ENCODE measurements at places on chromosomes 3 and 15. TPM values are rescaled to one million over a fixed set of nuclear protein-coding genes. Genes with fewer than 3 reads are reported as not detected.

The TMC3 gene
- not detected for total RNA-seq

DNA sequence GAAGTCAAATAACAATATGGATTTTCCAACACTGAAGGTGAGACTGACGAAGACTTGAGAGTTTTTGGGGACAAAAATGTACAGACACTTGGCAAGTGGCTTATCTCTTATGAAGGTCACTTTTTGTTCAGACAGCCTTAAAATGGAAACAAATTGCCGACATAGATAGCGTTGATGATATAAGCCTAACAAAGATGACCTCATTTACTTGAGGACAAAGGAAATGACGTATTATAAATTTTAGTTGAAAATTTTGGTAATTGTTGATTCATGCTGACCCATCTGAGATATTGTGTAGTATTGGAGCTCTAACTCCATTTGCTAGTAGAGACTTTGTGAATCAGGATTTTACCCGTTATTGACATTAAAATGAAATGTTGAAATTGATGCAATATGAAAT is 168.3 kb downstream of the SPATA16 start:
- no peak for DNase-seq

The BLM gene
- total RNA-seq, result 1.6 TPM

- DNase-seq, result no peak
Measured at GRCh38 chr3:51702156-51702555, 4.7 kb upstream of the GRM2 start.

DNA sequence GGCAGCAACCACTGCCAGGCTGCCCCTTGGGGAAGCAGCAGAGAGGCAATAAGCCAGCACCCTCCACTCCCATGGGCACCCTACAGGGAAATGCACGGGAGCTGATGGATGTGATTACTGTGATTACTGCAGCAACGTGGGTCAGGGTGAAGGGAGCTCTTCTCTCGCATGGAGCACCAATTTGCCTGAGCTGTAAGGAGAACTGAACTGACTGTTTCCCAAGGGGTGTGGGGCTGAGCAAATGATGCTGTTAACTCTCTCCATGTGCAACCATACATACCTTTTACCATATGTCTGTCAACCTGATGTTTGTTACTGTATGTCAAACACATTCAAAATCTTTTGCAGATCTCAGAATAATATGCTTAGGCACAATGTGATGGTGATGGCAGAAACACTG is 680.6 kb downstream of the SQOR start:
- no peak for DNase-seq

DNA sequence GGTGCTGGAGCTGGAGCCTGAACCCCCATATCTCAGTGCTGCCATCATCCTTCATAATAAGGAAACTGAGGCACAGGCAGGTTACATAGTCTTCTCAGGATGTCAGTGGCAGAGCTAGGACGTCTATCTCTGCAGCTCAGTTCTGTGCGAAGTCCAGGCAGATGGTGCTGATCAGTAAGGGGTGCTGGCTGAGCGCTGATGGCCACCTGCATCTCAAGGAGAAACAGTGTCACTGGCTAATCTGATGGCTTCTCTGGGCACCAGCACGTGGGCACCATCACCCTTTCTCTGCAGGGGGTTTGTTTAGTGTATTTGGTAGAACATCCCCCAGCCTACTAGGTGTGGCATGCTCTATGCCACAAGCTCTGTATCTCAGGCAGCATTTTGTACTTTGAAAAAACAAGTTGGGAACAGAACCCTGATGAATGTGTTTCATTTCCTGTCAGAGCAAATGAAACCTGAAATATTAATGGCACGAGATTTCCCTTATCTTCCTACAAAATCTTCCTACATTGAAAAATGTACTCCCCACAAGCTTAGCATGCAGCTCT is 35.1 kb downstream of the APBA2 start:
- no peak for DNase-seq

The ECE2 gene
- total RNA-seq, result not detected

The CHRNA5 gene
- total RNA-seq, result 1.8 TPM

DNA sequence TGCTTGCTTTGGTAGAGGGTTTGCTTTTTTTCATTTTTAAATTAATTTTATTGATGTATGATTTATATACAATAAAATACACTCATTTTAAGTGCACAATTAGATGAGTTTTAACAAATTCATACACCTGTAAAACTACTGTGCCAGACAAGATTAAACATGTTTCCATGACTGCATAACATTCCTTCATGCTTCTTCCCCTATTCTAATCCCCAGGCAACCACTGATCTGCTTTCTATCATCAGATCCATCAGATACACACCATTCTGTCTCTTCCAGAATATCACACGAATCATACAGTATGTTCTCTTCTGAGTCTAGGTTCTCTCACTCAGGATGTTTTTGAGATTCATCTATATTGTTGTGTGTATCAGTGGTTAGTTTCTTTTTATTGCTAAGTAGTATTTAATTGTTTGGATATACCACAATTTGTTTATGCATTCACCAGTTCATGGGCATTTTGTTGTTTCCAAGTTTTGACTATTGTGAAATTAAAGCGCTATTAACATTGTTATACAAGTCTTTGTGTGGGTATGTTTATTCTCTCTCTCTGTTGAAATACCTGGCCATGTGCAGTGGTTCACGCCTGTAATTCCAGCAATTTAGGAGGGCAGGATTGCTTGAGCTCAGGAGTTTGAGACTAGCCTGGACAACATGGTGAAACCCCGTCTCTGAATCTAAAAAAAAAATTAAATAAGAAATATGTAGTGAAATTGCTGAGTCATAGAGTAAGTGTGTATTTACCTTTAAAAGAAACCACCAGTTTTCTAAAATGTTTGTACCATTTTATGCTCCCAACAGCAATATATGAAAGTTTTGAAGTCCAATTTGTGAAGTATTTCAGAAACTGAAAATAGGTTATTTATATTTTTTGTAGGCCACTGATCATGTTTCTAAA is 7.0 kb upstream of the TFG start:
- DNase-seq, result no peak

The CYP1A2 gene
- total RNA-seq, result not detected

GRCh38 chr3:177602601-177603147 is 405.4 kb upstream of the TBL1XR1 start:
- DNase-seq, result no peak

The SLC2A2 gene
- not detected for total RNA-seq

- DNase-seq, result no peak
Measured at GRCh38 chr3:79329154-79329553, 438.6 kb downstream of the ROBO1 start.

- no peak for DNase-seq
Measured at GRCh38 chr3:106542101-106542769, 673.4 kb upstream of the CBLB start.

DNA sequence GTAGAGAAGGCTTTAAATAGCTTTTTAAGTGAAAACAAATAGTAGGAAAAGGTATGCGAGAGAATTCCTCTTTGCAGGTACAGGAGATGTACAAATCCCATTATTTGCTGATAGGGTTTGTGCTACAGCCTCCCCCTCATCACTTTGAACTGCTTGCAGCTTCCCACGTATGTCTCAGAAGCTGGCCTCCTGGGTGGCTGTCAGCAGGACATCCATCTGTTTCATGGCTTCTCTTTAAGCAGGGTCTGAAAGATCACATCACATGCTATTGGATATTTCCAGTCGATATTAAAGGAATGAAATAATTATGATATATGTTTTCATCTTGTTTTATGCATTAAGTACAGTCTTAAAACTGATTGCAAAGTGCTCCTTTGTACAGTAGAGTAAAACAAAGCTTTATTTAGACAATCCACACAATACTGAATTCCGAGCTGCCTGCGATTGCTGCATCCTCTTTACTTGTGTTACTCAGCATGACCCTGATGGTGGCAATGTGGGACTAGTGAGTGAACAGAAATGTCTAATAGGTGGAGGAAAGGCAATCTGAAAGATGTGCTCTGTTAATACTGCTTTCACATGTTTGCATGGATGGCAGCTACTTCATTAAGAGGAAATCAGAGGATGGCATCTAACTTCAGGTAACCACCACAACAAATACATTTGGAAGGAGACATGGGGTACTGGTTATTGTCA is 930.6 kb upstream of the SEMA6D start:
- DNase-seq, result no peak

DNA sequence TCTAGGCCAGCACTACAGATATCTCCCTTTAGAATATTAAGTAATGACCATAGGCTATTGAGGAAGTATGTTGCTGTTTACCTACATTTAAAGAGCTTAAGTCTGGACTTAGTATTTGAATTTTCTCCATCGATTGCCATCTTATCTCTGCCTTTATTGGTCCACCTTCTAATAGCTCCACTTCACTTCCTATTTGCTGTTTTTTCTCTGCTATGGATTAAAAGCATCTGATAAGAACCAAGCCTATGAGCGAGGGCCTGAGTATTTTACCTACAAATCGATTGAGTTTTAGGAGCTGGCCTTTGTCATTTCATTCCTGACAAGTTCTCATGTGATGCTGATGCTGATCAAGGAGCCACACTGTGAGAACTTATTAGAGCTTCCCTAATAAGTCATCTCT is 52.6 kb upstream of the AKAP13 start:
- no peak for DNase-seq

DNA sequence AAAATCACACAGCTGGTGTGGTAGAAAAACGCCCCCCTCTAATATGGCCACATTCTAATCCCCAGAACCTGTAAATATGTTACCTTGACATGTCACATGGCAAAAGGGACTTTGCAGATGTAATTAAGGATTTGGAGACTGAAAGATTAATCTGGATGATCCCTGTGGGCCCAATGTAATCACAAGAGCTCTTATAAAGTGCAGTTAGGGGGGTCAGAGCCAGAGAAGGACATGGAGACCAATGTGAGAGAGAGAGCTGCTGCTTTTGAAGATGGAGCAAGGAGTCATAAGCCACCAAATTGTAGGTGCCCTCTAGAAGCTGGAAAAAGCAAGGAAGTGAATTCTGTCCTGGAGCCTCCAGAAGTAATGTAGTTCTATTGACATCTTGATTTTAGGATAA is 152.6 kb downstream of the PEX5L start:
- no peak for DNase-seq

The C3orf49 gene
- not detected for total RNA-seq
